Forelimb muscle (tissue), 1 donor: ENCODE measurements at places on chromosomes 6 and 20.

- no peak for DNase-seq
Measured at GRCh38 chr20:17612992-17613327, 43.1 kb downstream of the DSTN start.

DNA sequence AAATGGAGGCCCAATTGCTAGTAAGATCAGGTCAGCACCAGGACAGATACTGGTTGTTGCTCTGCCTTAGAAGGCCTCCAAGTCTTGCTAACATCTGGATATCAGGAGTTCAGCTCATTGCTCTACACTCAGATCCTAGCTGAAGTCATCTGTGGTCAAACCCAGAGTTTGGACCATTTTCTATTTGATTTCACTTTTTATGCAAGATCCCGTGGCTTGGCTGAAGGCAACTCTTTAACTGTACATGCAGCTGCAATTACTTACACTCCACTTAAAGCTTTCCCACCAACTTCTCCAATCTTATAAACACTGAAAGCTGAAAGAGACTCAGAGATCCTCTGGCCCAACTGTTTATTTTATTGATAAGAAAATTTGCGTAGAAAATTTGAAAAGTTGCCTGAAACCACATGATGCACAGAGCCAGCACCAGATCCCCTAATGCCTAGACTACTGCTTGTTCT is 2.7 kb downstream of the SLC17A2 start:
- no peak for DNase-seq

DNA sequence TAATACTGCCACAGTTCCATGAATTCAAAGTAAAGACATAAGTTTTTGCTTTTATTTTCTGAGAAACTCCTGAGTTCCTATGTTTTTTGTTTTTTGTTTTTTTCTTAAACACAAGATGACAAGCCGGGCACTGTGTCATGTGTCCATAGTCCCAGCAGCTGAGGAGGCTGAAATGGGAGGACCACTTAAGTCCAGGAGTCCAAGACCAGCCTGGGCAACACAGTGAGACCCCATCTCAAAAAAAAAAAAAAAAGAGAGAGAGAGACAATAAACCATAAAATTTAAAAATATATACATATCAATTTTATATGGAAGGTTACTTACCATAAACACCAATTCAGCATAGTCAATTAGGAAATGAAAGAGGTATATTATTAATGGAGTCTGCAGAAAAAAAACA is 31.9 kb downstream of the PIGU start:
- no peak for DNase-seq

DNA sequence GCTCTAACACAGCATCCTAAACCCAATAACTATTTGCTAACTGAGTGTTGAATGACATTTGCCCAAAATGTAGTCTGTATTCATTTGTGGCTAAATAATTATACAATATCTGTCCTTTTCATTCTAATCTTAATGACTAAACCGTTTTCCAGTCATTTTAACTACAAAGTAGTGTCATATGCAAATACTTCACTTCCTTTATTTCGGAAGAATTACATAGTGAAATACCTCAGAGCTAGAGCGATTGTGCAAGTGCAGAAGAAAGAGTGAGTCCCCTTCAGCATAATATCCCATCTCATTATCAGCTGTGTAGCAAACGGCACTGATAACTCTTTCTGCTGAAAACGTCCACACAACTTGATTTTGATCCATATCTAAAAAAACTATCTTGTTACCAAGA is 66.2 kb downstream of the ROS1 start:
- DNase-seq, result no peak

- no peak for DNase-seq
Measured at GRCh38 chr20:46814366-46815232, 80.0 kb upstream of the EYA2 start.

DNA sequence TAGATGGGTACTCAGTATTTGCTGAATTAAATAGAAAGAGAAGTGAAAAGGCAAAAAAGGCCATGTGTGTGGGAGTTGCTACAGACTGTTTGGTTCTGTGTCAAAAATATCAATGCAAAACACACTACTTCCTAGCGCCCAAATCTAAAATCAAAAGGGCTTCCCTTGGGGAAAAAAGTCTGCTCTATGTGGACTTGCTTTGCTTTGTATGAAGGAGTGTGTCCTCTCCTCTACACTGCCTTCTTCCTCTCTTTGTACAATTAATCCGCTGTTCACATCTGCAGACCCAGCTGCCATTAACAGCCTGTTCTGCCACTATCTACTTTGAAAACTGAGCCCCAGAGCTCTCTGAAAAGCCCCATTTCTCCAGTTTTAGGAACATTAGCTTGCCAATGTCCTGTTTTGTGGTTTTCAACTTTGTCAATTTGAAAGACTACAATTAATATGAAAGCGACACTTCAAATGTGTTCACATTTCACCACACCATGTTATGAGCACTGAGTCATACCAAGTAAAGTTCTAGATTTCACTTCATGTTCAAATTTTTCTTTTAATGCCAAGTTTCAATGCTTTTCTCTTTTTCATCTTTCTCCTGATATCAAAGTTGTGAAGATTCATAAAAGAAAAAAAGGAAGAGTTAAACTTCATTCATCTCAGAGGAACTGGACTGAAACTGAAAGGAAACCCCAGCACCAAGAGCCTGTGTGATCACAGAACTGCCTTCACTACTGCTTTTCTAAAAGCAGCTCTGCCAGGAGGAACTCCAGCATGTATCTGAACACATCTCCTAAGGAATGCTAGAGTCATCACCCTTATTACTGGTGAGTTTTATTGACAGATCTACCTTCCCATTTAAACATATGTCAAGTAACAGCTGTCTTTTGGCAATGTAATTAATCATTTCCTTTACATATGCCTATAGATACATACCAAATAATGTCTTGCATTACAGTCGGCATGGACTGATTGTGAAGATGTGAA is 102.6 kb downstream of the KIF13A start:
- DNase-seq, result no peak

DNA sequence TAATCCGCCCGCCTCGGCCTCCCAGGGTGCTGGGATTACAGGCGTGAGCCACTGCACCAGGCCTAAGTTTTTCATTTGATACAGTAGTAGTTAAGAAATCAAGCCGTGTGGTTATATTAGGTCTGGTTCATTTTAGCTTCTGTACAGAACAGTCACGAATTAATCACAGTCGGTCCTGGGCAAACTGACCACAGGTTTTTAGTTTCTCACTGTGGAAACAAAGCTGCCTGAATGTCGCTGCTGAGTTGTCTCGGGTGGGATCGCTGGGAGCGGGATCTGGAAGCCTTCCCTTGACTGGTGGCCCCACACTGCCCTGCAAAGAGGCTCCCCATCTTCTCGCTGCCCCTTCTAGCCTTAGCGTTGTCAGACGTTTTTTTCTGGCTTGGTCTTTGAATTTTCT is 18.6 kb downstream of the UCKL1 start:
- no peak for DNase-seq

DNA sequence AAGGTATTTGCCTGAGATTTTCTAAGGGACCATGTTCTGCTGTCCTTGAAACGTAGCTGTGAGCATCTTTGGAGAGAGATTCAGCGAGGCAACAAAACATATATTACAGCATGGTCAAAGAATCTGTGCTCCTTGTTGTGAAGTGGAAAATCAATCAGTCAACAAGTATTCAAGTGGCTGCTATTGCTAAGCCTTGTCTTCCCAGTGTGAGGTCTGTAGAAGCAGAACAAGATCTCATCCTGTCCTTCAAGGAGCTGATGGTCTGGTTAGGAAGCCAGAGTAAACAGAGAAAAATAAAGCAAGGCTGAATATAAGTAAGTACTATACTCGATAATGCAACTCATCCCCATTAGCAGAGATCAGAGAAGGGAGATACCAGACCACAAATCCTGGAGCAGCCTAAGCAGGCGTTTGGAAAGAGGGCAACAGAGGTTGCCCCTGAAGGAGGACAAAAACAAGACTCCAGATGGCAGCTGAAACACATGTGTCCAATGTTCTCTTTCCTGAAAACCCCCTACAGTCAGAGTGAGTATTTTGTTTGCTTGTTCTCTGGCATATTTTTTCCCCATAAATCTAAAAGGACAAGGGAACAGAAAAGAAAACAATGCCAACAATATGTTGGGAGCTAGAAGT is 392.0 kb downstream of the SYNE1 start:
- DNase-seq, result no peak

DNA sequence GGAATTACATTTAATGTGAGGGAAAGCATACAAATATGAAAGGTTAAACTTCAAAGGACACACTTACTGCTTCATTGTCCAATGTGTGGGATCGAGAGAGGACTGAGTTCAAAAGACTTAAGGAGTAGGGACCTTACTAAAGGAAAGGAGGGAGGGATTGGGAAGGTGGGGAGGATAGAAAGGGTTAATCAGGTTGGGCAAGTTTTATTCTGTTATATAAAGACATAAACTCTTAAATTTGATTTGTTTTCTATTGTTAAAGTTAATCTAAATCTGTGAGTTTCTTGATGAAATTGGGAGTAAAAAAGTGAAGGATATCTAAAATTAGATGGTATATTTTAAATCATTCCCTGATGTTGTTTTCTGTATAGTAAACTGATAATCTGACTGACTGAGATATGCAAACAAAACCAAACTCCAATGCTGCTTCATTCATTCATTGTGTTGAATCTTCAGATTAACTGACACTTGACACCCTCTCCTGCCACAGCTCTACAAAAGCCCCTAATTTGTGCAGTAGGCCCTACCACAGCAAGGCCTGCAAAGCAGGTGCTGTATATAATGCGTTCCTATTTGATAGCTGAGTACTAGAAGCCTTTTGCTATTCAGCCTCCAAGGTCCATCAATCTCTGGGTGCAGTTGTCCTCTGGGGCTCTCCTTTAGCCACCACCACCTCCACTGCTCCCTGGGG is 1.3 kb upstream of the UBE2J1 start:
- no peak for DNase-seq

GRCh38 chr6:143003676-143004075 is 57.0 kb upstream of the AIG1 start:
- DNase-seq, result no peak

GRCh38 chr6:85460154-85460920 is 10.5 kb downstream of the NT5E start:
- no peak for DNase-seq

DNA sequence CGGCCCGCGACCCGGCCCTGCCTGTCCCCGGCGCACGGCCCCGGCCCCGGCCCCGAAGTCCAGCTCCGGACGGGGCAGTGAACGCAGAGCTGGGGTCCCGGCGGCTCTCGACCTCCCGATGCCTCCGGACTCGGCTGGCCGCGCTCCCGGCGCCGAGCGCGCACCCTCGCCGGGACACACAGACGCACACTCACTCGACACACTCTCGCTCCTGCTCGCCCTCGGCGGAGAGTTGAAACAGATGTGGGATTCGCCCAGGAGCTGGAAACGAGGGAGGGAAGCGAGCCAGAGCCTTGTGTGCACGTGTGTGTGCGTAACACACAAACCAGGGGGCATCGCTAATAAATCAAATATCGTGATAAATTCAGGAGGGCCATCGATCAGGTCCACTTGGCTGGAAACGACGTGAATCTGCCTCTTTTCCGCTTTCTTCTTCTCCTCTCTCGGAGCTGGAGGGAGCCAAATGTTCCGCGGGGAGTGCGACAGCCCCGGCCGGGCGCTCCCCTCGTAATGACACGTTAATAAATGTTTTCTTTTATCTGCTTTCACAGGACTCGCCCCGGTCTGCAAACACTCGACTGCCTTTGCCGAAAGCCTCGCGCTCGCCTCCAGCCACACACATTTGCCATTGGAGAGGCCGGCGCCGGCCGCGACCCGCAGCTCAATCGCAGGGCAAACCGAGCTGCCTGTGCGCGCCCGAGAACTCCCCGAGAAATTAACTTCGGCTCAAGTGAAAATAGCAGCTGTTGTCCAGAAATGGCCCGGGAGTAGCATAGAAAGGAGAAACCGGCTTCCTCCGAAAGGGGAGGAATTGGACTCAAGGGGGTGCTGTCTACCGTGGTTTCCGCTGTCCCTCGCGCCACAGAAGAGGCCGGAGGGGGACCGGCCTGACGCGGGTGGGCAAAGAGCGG is 828 bp upstream of the SULF2 start:
- DNase-seq, result peak; percentile 75

DNA sequence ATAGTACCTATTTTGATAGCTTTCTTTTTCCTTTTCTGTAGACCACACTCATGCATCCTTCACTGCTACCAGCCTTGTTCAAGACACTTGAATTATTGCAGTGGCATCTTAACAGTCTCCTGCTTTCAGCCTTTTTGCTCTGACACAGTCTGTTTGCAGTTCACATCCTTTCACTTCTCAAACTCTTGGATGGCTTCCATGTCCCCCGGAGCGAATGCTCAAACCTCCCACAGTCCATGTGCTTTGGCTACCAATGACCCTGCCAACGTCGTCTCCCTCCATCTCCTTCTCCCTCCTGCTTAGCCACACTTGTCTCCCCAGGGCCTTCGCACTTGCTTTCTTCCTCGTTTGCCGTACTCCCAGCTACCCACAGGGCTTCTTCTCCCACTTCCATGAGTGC is 270.0 kb upstream of the ZFP64 start:
- DNase-seq, result no peak

- DNase-seq, result no peak
Measured at GRCh38 chr6:37583261-37583660, 83.6 kb upstream of the CCDC167 start.

DNA sequence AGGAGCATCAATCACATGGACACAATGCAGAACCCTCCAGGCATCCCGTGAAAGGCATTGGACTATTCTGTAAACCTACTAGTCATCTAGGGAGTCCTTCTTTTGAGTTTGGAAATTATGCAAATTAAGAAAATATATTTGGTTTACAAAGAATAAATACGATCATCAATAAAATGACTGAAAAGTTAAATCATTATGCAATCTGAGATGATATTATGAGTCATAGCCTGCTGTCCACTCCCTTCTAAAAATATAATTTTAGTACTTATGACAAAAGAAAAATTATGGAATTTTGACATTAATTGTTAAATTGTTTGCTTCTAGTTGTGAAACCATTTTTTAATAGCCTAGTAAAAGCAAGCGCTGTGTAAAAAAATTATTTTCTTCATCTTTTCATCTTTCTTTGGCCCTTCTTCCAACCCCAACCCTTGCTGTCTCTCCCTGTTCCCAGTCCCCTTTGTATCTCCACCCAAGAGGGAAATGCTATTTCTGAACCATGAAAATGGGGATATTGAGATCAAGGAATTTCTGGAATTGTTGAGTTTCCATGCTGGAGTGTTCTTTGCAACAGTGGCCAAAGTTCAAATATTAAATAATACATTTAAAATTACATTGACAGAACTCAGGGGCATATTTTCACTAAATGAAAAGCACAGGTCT is 599.8 kb downstream of the COL12A1 start:
- no peak for DNase-seq

DNA sequence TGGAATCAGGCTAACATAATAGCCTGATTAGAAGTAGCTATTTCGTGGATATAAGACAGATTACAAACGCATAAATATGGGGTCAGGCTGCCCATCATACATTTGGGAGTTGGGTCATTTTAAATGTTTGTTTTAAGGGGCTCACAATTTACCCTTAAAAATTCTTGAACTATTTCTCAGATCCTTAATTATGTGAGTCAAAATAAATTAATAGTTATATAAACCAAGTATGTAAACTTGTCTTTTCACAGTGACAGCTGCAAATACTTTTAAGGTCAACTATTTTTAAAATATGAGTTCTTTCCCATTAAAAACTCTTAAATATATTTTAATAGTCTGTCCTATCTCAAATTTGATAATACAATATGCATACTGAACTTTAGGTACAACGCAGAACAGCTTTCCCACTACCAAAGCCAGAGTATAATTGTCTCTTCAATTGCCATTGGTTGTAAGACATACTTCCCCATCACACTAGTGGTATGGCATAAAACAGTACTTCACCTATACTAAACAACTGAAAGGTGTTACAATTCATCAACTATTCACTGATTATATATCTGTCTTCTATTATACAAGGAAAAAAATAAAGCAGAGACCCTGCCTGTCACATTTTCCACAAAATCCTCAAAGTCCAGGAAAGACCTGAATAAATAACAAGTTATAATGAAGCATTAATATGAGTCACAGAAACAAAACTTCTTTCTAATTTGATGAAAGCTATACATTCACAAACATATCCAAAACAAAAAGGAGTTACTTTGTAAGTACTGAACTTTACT is 80.8 kb upstream of the COL21A1 start:
- no peak for DNase-seq
